Stimulated activated naive CD8-positive, alpha-beta T cell treated with anti-CD3 and anti-CD28 coated beads, Interleukin-15, Interleukin-2, amounts not matched to agents 100 U/mL and 50 U/mL, for 24 hours (primary cell): ENCODE measurements at places on chromosomes 1 and 21.

DNA sequence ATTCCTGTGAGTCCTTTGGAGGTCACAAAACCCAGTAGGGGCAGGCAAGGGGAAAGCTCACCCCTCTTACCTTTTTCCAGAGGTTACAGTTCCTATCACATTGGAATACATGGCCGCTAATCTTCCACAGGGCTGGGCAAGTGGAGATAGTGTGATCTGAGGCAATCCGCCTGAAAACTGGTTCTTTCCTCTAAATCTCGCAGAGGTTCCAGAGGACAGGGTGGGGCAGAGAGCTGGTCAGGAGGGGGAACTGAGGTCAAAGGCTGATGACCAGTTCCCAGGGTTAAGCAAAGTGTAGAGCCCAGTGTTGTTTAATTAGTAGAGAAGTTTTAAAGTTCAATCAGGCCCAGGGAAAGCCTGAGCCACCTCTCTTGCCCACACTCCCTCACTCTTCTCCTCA lies at the start of gene SERPINC1:
Gene SERPINC1 (minus strand): TSS at position 179 of the 400 bp plus-strand sequence. CDS start 68 bp downstream, at position 111.
- DNase-seq, result no peak

- peak; percentile 63 for DNase-seq
These were observed 414 bp downstream of the TMEM51 start for GRCh38 chr1:15153842-15154479.

DNA sequence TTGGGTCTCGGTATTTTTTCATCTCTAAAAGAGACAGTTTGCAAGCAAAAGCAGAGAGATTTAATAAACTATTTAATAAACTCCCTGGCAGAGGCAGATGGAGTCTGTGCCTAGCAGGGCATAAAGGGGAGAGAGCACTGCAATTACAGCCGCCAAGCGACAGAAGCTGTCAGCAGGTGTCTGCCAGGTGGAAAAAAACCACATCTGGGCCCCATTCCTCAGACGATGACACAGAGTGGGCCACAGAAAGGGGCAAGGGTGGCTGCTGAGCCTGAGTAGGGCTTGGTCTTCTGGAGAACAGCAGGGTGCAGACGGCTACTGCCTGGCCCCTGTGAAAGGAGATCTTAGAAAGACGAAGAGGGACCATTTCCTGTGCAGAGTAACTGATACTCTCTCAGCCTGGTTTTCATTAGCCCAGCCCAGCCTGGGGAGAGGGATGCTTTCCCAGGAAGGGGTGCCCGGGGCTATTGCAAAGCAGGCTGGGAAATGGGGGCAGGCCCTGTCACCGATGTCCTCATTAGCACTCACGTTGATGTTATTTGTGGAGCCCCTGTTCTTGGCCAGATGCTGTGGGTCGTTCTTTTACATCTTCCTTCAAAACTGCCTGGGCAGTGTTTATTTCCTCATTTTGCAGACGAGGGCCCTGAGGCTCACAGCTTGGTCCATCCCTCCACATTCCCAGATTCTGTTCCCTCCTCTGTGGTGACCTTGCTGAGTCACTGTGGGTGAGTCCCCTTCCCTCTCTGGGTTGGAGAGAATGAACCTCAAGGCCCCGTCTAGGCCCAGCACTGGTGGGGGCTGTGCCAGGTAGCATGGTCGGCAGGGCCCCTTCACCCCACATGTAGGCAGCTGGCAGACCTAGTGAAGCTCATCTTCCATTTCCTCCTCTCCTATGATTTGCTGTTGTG lies 472.7 kb downstream of the PTPRU start:
- no peak for DNase-seq

DNA sequence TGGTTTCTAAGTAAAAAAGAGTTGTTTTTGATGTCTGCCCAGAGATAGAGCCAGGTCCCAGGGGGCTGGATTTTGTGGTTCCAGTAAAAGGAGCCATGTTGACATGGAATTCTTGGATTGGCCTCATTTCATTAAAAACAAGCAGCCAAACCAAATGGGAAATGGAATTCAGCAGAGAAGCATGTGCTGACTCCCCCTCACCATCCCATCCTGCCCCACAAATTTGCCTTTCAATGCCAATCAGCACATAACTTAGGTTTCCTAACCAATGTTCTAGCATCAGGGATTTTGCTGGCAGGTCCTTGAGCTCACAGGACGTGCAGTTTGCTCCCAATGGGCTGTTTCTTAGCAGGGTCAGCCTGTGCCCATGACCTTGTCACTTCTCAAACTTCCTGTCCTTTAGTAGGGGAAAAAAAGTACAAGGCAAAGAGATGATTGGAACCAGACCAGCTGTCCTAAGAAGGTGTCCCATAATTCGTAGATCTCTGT lies 101.5 kb upstream of the GADD45A start:
- no peak for DNase-seq

DNA sequence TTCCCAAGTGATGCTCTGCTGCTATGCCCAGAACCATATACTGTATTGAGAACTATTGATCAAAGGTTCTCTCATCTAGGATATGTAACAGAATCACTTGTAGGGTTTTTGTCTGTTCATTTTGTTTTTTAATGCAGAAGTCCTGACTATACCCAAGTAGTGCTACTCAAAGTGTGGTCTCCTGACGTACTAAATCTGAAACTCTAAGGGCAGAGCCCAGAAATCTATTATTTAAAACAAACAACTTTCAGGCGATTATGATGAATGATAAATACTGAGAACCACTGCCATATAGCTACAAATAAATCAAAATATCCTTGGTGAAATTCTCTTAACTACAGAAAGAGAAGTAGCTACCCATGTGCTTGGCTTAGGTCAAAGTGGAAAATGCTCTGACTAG lies 10.1 kb downstream of the ZZZ3 start:
- DNase-seq, result no peak

DNA sequence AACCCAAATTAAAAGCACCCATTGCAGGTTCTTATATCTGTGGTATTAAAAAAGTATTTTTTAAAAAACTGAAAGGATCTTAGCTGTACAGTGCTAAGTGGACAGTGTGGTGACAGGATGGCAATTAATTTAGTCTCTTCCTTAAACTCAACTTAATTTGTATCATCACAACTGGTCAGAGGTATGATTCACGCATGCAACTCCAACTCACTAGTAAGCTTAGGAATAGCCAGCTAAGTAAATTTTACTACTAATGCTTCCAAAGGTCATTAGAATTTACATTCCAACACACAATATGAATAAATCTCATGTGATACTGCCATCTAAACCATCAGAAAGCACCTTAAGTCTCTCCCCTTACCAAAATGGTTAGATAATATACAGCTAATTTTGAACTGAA lies 35.4 kb downstream of the ENAH start:
- DNase-seq, result no peak

DNA sequence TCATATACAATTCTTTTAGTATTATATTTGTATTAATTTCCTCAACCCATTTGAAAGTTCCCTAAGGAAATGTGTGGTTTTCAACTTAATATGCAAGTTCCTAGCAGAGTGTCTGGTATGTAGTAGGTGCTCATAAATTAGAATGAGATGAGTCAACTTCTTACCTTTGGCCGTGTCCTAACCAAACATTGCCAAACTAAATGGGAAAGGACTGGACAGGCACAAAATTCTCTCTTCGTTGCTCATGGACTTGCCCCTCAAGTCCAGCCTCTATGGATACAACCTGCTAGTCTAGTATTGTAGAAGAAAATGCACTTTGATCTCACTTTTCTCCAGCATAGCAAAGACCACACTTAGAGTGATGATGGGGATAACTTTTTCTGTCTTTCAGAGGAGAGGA lies 11.6 kb upstream of the MRPS14 start:
- DNase-seq, result no peak

- DNase-seq, result peak; percentile 24
These were observed 53.5 kb upstream of the BACH1 start for GRCh38 chr21:29245104-29245643.

DNA sequence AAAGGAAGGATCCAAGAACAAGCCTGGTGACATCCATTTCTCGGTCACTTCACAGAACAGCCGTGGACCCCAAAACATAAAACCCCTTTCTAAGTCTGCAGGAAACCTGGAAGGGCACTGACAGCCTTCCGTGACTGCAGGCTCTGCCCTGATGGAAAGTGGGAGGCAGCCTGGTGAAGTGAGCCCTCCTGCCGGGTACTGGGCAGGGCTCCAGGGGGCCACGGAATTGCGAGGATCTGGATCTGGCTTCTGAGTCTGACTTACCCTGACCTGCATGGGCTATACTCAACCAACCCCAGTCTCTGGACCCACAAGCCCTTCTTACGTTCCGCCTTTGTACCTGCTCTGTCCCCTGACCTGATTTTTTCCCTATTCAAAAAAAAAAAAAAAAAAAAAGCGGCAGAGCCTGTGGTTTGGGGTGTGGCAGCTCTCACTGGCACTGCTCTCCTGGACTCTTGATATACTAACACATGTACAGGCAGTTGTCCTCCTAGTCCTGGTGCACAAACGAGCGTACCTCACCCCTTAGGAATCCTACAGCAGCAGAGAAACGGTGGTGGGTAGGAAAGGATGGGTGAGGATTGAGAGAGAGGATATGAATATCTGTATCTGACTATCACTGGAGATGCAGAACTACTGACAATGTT lies 82.9 kb downstream of the BEND5 start:
- DNase-seq, result no peak

- no peak for DNase-seq
These were observed 162.0 kb downstream of the RUNX1 start for GRCh38 chr21:34887105-34887442.

- no peak for DNase-seq
These were observed 501.0 kb upstream of the USP24 start for GRCh38 chr1:55716151-55716550.

DNA sequence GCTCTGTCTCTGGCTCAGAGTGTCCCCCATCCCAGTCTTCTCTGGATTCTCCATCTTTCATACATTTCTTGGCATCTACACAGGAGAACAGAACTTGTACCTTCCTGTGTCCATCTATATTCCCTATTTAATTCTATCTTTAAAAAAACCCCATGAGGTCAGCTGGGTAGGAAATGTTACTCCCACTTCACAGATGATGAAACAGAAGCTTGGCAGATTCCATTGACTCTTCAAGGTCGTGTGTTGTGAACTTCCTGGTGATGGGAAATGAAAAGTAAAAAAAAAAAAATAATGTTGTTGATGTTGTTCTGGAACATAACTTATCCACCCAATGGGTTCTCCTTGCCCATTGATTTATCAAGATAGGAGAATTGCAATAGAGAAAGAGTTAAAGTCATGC lies 8.9 kb downstream of the CHI3L2 start:
- DNase-seq, result no peak

DNA sequence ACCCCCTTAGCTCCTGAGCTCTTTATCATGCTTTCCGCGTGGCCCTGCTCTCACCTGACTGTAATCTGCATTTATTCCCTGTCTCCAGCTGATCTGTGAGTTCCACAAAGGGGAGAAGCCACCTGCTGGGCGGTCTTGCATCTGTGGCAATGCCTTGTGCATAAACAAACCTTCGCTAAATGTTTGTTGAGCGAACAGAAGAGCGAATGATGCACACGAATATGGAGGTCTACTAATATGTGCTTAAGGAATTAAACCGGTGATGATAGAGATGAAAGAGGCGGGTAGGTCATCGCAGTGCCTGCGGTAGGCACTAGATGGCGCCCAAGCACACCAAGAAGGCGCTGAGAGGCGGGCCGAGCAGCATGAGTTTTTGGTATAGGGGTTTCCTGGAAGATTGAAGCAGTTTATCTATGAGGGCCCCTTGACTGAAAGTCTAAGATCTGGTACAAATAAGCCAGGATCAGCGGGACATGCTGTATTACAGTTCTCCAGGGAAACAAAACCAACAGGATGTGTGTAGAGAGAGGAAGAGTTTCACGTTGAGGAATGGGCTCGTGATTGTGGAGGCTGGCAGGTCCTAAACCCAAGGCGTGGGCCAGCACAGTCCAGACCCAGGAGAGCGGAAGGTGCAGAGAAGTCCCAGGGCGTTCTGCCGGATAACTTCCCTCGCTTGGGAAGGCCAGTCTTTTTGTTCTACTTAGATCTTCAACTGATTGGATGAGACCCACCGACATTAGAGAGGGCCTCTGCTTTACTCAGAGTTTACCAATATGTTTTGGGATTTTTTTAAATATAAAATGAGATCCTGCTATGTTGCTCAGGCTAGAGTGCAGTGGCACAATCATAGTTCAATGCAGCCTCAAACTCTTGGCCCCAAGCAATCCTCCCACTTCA lies 34.7 kb downstream of the TOMM20 start:
- DNase-seq, result peak; percentile 90

DNA sequence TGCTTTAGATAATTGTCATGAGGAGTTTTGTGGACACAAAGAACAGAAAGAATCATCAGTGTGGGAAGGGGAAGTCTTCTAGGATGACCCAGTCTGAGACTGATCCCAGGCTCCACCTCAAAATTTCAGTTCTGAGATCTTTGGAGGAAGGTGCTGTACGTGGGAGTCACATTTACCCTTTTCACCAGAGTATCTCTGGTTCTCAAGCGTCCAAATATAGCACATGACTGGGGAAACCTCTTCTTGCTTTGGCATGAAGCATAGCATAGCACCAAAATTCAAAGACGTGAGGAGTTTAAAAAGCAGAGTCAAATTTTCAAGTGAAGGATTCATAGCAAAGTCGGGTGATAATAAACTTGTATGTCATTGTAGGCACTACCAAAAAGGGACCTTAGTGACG lies 96.5 kb downstream of the LRRC53 start:
- no peak for DNase-seq

- DNase-seq, result peak; percentile 80
These were observed 14.9 kb downstream of the TTC34 start for GRCh38 chr1:2786329-2787162.

- no peak for DNase-seq
These were observed 62.8 kb downstream of the SAMSN1 start for GRCh38 chr21:14483296-14483695.

DNA sequence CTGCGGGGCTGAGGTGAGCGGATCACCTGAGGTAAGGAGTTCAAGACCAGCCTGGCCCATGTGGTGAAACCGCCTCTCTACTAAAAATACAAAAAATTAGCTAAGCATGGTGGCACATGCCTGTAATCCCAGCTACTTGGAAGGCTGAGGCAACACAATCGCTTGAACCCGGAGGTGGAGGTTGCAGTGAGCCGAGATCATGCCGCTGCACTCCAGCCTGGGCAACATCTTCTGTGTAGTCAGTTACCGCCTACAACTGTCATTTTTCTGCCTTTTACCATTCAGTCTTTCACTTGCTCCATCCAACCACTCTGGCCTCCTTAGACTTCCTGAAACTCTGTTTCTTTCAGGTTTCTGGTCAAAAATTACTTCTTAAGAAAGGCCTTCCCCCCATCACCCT lies 2.2 kb downstream of the MYCBP start:
- no peak for DNase-seq

GRCh38 chr21:41451753-41452676 lies 26.0 kb downstream of the MX1 start:
- DNase-seq, result no peak

- DNase-seq, result no peak
These were observed 28.1 kb downstream of the ZSCAN20 start for GRCh38 chr1:33500547-33500946.

- peak; percentile 88 for DNase-seq
These were observed 35.8 kb downstream of the PIK3CD start for GRCh38 chr1:9687120-9687873.
